ENCODE measurements at places on chromosomes 2 and 18. TPM values are rescaled to one million over a fixed set of nuclear protein-coding genes. Genes with fewer than 3 reads are reported as not detected.

DNA sequence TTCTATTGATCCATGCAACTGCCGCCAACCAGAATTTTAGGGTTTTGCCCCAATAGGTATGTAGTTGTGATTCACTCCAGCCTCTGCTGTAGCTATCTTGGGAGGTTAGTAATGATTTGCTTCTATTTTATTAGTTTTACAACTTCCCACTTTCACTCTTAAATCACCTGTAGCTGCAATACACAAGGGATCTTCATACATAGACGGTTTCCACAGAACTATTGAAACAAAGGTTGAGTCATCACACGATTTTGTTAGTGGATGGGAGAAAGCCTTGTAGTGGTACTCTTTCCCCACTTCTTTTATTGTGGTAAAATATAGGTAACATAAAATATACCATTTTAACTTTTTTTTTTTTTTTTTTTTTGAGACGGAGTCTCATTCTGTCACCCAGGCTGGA is 104.2 kb upstream of the SPRED2 start:
- no peak for DNase-seq
- H3K27ac ChIP-seq = no peak overlapping the region
- H3K4me3 ChIP-seq = no peak overlapping the region

Gene ASPRV1
- total RNA-seq = 0.64 TPM

DNA sequence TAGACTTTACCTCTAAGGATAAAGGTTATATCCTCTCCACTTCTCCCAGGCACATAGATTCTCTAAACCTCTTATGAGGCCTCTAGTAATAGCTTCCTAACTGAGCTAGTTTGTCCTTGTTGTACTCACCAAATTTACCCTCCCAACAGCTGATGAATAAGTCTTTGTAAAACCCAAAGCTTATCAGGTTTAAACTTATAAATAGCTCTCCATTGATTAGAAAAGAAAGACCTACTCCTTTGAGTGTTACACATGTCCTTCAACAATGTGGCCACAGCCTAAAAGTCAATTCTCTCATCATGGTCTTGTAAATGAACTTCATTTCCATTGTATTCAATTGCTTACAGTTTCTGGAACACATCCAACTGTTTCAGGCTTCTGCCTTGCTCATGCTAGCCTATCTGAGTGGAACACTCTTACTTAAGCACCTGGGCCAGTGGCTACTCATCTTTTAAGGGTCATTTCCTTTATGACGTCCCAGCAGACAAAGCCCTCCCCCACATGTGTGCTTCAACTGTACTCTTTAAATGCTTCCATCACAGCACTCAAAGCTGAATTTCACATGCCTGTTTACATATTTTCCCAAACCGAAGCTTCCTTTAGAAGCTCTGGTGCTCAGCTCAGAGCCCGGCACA is 131.6 kb downstream of the CDH2 start:
- H3K4me3 ChIP-seq = no peak overlapping the region
- H3K4me1 ChIP-seq = no peaks in the 10 kb centered on the region
- no peaks in the 10 kb centered on the region for H3K36me3 ChIP-seq
- DNase-seq = no peak
- no peak overlapping the region for H3K27ac ChIP-seq

GRCh38 chr2:236938126-236938525 is 147.6 kb upstream of the COPS8 start:
- H3K27ac ChIP-seq = no peak overlapping the region
- no peaks in the 10 kb centered on the region for H3K4me1 ChIP-seq
- no peaks in the 10 kb centered on the region for H3K27me3 ChIP-seq
- no peaks in the 10 kb centered on the region for H3K36me3 ChIP-seq
- no peak for DNase-seq

DNA sequence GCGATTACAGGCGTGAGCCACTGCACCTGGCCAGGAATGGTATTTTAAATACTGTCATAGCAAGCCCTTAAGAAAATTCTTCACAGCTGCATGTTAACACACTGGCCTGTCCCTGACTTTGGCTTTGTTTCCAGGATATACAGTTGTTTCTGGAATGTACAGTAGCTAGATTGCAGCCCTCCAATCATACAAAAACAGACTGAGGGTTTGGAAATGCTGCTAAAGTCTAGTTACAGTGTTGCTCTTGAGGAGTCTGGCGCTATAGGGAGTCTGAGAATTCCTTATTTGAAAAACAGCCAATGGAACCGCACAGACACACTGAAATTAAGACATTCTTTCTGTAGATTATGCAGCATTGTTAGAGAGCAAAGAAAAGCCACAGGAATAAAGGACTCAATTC is 37.7 kb downstream of the STON1 start:
- no peaks in the 10 kb centered on the region for H3K36me3 ChIP-seq
- no peak overlapping the region for H3K4me3 ChIP-seq
- no peak overlapping the region for H3K27ac ChIP-seq
- no peak for DNase-seq
- no peaks in the 10 kb centered on the region for H3K27me3 ChIP-seq

Gene CCT7
- total RNA-seq = 758 TPM

DNA sequence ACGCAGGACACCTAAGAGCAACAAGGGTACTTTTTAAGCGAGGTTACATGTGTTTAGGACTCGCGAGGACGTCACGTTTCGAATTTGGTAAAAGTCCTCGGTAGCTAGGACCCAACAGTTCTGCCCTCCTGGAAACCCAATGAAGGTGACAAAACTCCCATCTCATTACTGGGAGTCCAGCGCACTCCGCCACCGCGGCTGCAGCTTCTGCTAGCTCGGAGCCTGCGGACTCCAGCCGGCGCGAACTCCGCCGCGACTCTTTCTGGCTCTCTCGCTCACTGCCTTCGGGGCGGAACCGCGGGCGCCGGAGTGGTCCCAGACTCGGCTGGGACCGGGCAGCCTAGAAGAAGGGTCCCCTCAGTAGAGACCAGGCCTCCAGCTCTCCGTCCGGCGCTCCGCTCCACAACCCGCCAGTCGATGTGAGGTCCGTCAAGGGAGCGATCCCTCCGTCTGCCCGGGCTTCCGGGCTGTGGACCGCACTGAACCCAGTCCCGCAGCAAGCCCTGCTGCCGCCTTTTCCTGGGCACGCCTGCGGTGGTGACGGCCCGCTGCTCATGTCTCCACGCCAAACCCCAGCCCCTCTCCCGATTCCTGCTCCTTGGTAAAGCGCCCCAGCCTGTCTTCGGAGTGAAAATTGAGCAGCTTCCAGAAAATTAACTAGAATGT is 3.0 kb upstream of the OSR1 start:
- H3K27ac ChIP-seq = no peak overlapping the region
- H3K27me3 ChIP-seq = peaks cover 48% of the 10 kb centered on the region
- peaks cover 42% of the 10 kb centered on the region for H3K4me1 ChIP-seq
- H3K4me3 ChIP-seq = peak overlapping the region; percentile 61
- DNase-seq = peak; percentile 29
- no peaks in the 10 kb centered on the region for H3K36me3 ChIP-seq

GRCh38 chr18:28511413-28511821 is 334.5 kb upstream of the CDH2 start:
- H3K4me3 ChIP-seq = no peak overlapping the region
- DNase-seq = no peak
- H3K27me3 ChIP-seq = no peaks in the 10 kb centered on the region
- H3K36me3 ChIP-seq = no peaks in the 10 kb centered on the region
- H3K4me1 ChIP-seq = no peaks in the 10 kb centered on the region

Gene UGT1A10
- total RNA-seq = not detected

Gene PLGLB2
- 0.89 TPM for total RNA-seq

DNA sequence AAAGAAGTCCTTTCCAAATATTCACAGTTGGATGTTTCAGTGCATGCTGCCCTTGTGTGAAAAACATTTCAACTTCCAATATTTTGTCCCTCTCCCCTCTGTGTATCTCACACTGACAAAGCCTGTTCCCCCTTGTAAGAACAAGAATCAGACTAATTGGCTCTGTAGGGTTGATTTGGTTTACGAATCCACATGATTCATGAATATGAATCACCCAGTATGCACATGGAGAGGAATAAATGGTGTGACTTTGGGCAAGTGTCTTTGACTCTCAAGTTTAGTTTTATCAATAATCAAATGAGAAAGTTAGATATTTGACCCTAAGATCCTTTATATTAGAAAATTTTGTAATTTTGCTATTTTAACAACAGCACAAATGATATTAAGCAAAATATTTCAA is 9.3 kb upstream of the CDH20 start:
- H3K4me3 ChIP-seq = no peak overlapping the region
- H3K4me1 ChIP-seq = no peaks in the 10 kb centered on the region
- no peak overlapping the region for H3K27ac ChIP-seq
- no peak for DNase-seq

Gene TTR
- total RNA-seq = not detected

DNA sequence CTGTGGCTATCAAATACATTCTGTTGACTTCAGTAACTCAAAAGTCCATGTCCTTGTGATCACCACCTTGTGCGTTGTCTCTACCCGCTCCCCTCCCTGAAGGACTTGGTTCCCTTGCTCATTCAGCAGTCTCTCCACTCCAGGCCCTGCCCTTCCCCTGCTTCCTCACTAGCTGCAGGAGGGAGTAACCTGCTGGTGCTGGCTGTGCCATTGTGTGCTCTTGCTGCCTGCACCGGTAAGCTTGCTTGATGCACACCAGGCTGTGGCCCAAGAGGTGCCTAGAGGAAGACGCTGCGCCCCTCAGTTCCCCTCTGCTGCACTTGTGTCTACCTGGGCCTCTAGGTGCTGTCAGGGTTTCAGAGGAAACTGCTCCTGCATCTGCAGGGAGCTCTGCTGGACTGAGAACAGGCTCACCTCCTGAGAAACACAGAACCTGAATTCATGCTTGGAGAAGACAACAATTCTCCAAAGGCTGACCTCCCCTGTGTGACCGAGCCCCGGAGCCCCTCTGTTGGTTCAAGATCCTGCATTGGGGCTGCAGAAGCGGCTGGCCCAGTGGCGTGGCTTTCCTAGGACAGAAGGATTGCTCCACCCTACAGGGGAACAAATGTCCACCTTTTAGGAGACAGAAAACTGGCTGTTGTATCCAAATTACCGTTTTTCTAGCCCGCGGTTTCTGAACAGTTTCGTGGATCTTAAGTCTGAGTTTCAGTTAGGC is 33.6 kb downstream of the PTPRM start:
- H3K4me1 ChIP-seq = no peaks in the 10 kb centered on the region
- H3K36me3 ChIP-seq = no peaks in the 10 kb centered on the region
- no peaks in the 10 kb centered on the region for H3K27me3 ChIP-seq
- no peak overlapping the region for H3K4me3 ChIP-seq

Gene XPO1
- 217 TPM for total RNA-seq

Gene C2orf66
- not detected for total RNA-seq

DNA sequence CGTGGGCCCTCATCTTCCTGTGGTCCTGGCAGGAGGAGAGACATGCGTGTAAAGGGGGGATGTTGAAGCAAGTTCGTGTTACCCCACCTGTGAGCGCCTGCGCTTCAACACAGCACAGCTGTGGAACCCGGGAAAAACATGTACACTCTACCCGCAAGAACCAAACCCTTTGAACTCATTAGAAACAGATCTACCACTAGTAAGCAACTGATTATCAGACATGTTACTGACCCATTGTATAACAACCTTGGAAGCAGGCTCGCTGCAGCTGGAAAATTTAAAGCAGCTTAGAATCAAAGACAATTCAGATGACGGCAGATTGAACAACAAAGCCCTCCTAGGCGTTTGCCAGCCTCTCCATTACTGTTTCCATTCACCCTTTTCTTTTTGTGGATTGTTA is 771.7 kb upstream of the SALL3 start:
- no peaks in the 10 kb centered on the region for H3K36me3 ChIP-seq
- no peak overlapping the region for H3K27ac ChIP-seq
- no peaks in the 10 kb centered on the region for H3K27me3 ChIP-seq
- DNase-seq = no peak
- no peak overlapping the region for H3K4me3 ChIP-seq

- DNase-seq = no peak
- H3K27ac ChIP-seq = no peak overlapping the region
- H3K27me3 ChIP-seq = no peaks in the 10 kb centered on the region
- no peaks in the 10 kb centered on the region for H3K4me1 ChIP-seq
- no peak overlapping the region for H3K4me3 ChIP-seq
Observed at GRCh38 chr2:45125232-45125631, 116.0 kb upstream of the SIX2 start.

Gene CPLX4
- total RNA-seq = not detected

GRCh38 chr2:140892911-140893637 is 1237.7 kb downstream of the LRP1B start:
- H3K36me3 ChIP-seq = no peaks in the 10 kb centered on the region
- no peak overlapping the region for H3K4me3 ChIP-seq
- no peaks in the 10 kb centered on the region for H3K27me3 ChIP-seq
- no peaks in the 10 kb centered on the region for H3K4me1 ChIP-seq
- H3K27ac ChIP-seq = no peak overlapping the region
- no peak for DNase-seq

DNA sequence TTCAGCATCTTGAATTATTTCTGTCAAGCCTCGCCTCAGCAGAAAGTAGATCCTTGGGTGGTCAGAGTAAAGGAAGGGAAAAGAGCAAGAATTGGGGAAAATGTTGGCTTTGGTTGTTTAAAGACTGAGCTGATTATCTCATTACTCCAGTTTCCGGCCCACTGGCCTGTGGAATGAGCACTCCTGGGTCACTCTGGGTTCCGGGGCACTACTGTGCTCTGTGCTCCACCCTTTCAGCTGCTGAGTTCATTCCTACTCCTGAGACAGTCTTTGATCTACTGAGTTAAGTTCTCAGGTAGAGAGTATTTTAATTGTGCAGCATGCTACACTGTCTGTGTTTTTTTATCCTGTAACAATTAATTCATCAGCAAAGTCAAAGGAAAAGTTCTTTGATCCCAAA is 427.7 kb downstream of the CDH2 start:
- DNase-seq = no peak
- no peak overlapping the region for H3K4me3 ChIP-seq
- H3K27ac ChIP-seq = no peak overlapping the region
- no peaks in the 10 kb centered on the region for H3K36me3 ChIP-seq

GRCh38 chr2:172389685-172390339 is 37.6 kb upstream of the ITGA6 start:
- no peaks in the 10 kb centered on the region for H3K36me3 ChIP-seq
- H3K27me3 ChIP-seq = no peaks in the 10 kb centered on the region
- no peak for DNase-seq
- no peak overlapping the region for H3K4me3 ChIP-seq

DNA sequence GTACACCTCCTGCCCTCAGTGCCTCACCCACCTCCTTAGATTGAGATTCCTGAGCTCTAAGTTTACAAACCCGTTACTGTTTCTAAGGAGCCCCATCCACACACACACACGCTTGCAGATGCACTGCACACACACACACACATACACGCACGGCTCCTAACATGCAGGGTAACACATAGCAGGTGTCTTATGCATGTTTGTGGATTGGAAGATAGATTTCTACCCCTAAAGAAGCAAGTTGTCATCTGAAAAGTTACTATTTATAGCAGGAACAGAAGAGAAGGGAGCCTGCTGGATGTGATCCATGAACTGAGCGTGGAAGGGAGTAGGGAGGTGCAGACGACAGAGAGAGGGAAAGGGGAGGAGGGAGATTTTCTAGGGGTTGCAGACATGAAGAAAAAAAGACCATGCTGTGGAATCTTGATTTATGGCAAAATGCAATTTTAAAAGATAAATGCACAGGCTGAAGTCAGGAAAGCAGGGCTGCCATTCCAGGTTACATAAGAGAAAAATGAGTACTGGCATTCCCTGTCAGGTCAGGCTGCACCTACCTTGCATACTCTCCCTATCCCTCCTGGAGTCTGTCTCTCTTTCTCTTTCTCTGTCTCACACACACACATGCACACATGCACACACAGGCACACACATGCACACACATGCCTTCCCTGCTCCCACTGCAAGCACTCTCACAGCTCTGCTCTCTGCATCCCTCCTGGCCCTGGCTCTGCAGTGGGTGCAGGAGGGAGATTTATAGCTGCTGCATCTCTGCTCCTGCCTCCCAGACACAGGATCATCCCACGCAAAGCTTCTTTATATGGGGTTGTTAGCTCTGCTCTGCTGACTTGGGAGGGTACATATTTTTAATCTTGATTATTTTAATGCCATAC is 192.6 kb upstream of the MYT1L start:
- no peak for DNase-seq
- no peaks in the 10 kb centered on the region for H3K4me1 ChIP-seq
- H3K36me3 ChIP-seq = no peaks in the 10 kb centered on the region
- H3K27me3 ChIP-seq = no peaks in the 10 kb centered on the region
- H3K4me3 ChIP-seq = no peak overlapping the region
- no peak overlapping the region for H3K27ac ChIP-seq
